ENCODE measurements at places on chromosomes 1 and 21.

DNA sequence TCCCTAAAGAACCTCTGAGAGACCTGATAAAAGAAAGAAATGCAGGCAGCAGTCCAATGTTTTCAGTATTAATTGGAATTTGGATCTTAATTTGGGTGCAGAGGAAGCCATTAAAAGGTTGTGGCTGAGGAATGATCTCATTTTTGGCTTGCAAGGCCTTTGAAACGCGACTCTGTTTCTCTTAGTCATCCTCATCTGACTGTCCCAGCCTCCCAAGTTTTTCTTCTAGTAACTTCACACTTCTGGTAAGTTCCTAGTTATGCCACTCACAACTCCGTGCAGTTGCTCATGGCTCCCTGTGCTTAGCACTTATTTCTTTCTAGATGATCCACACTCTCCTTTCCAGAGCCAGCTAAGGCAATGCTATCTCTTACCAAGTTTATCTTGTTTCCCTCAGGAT lies 147.4 kb upstream of the USP24 start:
- no peak for DNase-seq

- no peak for DNase-seq
Measured at GRCh38 chr1:228448372-228448771, 31.7 kb upstream of the TRIM17 start.

DNA sequence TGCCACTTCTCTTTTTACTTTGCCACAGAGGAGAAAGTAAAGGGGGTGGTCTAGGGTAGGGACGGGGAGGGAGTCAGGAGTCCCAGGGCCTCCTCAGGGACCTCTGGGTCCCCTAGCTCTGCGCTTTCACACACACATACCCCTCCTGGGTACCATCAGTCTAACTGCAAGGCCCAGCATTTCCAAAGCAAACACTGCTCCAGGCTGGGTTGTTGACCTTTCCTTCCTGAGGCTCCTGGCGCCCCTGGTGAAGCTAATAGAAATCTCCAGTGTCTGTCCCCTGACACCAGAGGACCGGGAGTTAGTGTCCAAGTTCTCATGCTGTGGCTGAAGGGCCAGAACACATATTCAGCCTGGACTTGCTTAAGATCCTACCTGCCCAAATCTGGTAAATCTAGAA lies 3.9 kb downstream of the TMEM63A start:
- no peak for DNase-seq

- no peak for DNase-seq
Measured at GRCh38 chr1:206651958-206652890, 16.9 kb downstream of the DYRK3 start.

GRCh38 chr1:214349781-214350180 lies 68.8 kb downstream of the SMYD2 start:
- DNase-seq: no peak

DNA sequence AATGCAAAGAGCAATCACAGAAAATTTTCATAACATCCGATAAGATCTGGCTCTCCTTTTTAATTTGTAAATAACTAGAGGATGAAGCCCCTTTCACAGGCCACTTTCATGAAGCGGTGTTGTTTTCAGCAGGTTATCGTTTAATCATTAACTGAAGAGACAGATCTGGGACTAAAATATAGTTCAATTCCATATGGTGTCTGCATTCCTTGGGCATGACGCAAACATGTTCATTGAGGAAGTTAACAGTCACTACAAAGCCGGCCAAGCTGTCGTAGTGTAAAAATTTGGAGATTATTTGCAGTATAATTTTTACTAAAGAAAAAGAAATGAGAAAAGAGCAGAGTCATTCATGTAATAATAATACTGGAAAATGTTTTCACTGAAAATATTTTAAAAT lies 565.2 kb upstream of the ADAMTS5 start:
- DNase-seq: no peak

DNA sequence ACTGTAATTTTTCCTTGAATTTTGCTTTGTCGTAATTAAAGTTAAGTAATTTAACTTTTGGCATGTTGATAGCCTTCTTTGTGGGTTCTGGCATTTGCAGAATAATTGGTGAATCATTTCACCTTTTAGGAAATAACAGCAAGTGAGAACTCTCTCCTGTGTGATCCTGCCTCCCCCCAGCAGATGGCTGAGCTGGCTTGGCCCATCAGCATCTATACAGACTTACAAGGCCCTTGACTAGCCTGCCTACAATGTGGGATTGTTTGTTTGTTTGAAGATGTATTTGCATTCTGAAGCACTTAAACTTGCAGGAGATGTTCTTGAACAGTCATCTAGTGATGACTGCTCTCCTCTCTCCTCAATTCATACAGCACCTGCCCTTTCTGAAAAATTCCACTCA lies 55.9 kb downstream of the MACO1 start:
- DNase-seq: no peak

DNA sequence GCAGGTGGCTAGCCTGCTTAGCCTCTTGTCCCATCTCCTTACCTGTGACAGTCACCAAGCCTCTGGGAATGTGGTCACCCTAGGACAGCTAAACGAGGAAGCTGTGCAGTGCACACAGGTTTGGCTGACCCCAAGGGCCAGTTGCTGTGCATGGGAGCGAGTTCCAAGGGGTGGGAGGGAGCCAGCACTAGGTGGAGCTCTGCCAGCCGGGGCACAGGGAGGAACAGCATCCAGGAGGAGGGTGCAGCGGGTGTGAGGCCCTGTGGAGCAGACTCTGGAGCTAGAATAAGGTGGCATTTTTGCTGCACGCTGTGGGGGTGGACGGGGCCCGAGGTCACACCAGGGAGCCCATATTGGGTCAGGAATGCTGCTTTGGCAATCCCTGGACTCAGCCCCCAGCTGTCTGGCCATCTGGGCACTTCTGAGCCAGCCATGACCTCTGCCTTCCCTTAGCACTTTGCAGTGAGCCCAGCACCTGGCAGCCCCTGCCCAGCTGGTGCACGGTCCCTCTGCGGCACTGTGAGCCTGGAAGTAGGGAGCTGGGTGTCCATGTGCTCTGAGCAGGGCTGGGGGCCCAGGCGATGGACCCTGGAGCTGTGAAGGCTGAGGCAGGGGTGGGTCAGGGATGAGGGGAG lies 8.7 kb downstream of the PDXK start:
- no peak for DNase-seq

GRCh38 chr1:86110451-86111129 lies 46.0 kb downstream of the COL24A1 start:
- DNase-seq: no peak

- peak; percentile 71 for DNase-seq
Measured at GRCh38 chr1:6466023-6466422, at the start of gene TNFRSF25. TSS of gene TNFRSF25 (minus strand) at chr1:6466173. CDS start at chr1:6466107, 66 bp downstream.
